ENCODE measurements at places on chromosomes 5 and 9.

DNA sequence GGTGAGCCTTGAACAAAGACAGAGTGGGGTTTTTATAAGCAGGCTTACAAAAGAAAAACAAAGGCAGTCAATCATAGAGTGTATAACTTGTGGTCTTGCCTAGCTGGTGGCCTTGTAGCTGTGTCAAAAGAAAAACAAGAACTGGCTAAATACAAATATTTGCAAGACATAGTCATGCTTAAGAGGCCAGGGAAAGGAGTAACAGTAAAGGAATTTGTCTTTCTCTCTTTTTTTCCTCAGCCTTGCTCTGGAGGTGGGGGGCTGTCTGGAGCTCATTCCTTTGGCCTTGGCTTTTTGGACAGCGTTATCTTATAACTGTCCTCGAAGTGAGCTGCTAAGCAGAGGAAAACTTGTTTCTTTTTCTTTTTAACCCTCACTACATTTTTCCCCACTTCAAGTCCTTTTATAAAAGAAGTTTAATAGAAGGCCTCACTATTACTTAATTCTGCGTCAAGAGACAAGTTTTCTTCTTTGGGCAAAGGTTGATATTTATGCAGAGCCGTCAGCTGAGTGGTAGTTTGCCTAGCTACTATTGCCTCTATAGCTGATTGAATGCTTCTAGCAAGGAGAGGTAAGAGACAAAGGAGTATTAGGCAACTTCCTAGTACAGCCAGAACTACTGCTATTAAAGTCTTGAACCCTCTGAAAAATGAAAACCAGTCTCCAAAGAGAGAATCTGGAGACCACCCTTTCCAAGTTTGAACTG, 14.3 kb downstream of the CEL start:
- DNase-seq = no peak

GRCh38 chr9:36964791-36965190, 69.3 kb downstream of the PAX5 start:
- DNase-seq = no peak

GRCh38 chr5:150622157-150622556, 18.3 kb upstream of the SYNPO start:
- DNase-seq = no peak

DNA sequence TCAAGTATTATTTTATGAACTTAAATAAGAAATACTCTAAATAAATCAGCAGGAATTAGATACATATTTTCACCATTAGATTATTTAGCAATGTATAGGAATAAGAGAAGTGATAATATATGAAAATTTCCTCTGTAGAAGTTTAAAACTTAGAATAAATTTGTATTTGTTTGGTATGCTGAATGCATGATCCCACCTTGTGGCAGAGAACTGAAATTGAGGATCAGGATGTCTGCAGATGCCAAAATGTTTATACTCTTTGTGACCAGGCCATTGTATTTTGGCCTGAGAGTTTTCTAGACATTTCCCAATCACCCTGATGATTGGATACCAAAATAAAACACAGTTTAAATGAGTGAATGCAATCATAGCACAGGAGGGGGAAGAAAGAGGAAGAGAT, 6.3 kb downstream of the TYRP1 start:
- DNase-seq = no peak

- peak; percentile 28 for DNase-seq
Measured at GRCh38 chr5:151094030-151094851, 13.4 kb upstream of the TNIP1 start.

GRCh38 chr5:168765086-168765550, 185.9 kb upstream of the PANK3 start:
- no peak for DNase-seq

DNA sequence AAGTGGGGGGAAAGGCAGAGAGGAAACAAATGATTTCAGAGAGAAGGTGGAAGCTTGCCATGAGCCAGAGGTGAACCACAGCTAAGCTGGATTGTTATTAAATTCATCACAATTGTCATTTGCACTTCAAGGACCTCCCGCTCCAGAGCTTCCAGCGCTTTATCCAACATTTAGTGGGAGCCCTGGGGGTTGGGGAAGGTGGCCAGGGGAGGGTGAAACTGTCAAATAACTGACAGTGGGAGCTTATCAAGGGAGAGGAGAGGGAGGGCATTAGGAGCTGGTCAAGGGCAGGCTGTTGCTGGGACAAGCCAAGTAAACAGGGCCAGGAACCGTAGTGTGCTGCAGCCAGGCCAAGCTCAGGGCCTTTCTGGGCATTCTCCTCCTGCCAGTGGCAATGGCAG, 71.5 kb downstream of the SIL1 start:
- no peak for DNase-seq

DNA sequence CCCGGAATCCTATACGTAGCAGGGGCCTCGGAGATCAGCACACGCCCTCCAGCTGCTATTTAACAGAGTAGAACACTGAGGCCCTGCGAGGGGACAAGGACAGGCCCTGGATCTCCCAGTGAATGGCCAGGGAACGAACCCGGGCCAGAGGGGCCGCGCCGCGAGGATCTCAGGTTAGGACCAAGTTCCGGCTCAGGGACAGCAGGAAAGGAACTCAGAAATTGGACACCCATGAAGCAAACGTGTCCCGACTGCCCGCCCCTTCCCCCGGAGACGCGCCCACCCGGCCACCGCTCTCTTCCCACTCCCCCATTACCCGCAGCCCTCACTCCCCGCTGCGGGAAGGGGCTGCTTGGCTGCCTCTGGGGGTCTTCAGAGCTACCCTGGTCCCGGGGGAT, 1.0 kb upstream of the FOXE1 start:
- DNase-seq = no peak

GRCh38 chr5:132473019-132473531, 17.5 kb downstream of the IRF1 start:
- DNase-seq = no peak

GRCh38 chr5:112951124-112951702, 25.4 kb upstream of the DCP2 start:
- DNase-seq = no peak

GRCh38 chr5:178340187-178340586, 107.6 kb upstream of the PHYKPL start:
- DNase-seq = no peak

DNA sequence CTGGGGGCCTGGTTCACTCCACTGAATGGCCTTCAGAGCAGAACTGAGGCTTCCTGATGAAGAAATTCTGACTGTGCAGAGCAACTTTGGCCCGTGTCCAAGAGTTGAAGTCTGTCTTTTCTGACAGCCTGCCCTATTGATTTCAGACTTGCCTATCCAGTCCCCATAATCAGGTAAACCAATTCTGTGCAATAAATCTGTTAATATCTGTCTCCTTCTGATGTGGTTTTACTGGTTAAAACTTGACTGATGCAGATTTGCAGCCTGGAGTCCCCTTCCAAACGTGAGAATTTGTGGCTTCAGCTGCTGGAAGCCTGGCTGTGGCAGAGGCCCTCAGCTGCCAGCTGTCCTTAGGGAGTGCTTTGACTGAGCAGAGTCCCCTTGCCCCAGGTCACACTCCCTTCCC, 283.9 kb upstream of the ANKRD55 start:
- no peak for DNase-seq

DNA sequence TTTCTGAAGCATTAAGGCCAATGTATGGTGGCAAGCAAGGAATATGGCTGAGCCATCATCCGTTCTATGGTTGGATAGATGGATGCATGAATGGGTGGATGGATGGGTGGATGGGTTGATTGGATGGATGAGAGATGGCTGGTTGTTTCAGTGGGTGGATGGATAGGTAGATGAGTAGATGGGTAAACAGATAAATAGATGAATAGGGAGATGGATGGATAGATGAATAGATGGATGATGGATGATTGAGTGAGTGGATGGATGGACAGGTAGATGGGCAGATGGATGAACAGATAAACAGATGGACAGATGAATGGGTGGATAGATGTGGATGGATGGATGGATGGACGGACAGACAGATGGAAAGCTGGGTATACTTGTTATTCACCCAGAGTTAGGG, 92.6 kb upstream of the ZNF618 start:
- DNase-seq = no peak

- no peak for DNase-seq
Measured at GRCh38 chr5:143494162-143494561, 90.7 kb upstream of the NR3C1 start.

DNA sequence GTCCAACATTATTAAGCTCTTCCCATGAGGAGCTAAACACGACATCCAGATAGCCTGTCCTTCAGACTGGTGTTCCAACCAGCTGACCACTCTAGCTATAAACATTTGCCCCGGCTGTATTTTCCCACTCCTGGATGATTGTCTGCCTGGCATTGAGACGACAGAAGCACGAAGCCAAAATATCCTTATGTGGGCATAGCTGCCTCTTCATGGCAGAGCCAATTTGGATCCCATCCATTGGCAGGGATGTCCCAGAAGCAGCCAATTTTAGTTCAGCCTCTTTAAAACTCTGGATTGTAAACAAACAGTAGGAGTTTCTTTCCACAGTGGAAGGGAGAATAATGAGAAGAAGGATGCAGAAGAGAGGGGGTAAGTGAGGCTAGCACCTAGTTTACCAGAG, 507.6 kb downstream of the CETN3 start:
- DNase-seq = no peak

- DNase-seq = no peak
Measured at GRCh38 chr9:105098370-105098769, 146.1 kb upstream of the SLC44A1 start.

GRCh38 chr9:136554870-136555269, 9.0 kb upstream of the NOTCH1 start:
- no peak for DNase-seq

- DNase-seq = no peak
Measured at GRCh38 chr9:20087481-20087880, 298.6 kb upstream of the SLC24A2 start.

DNA sequence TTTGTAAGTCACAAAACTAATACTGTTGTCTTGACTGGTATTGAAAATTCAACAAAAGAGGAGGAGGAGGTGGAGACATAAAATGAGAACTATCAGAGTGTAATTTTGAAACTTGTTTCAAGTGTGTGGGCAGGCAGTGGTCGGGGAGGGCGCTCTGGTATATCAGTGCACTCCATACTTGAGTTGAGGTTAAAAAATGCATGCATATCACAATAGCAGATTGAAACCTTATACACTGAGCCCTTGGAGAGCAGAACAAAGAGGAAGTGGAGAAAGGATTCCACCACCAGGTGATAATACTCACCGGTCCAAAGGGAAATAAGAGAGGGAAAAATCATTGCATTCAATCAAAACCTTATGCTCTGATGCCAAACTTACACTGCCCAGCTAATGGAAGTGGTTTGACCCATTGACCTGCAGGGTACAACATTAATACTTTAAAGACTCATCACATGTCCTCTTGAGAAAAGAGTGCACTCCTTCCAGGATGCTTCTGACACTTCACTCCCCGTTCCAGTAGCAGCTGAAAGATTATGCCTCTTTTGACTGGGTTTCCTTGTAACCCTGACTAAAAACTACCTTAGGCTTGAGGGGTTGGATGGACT, 79.5 kb upstream of the FAM169A start:
- DNase-seq = no peak

DNA sequence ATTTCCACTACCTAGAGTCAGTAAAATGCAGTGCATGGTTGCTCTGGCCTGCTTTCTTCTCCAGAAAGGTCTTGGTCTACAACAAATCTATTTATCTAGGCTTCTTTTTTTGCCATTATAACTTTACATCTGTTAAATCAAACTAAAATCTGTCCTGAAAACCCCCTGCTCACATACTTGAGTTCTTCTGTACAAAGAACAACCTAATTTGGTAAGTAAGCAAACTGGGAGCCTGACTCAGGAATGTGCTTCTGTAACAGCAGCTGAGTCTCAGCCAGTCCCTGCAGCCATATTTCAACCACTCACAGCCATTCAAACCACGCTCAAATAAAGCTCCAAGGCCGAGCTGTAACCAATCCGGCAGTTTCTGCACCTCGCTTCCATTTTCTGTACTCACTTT, 95.8 kb downstream of the PLPP1 start:
- no peak for DNase-seq

DNA sequence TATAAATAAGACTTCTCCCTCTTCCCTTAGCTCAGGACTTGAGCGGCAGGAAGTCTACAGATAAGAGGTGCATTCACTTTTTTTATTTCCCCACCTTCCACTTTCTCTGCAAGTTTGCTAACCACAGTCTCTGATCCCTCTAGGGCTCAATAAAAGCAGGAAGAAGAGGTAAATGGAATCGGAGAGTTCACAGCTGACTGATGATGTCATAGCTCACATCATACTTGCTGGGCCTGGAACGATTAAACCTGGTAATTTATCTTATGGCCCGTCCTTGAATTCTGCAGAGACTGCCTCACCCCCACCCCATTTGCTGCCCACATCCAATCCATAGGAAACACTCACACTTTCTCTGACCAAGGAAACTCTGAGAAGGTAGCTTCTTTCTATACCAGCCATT, 62.9 kb downstream of the DRD1 start:
- DNase-seq = no peak

DNA sequence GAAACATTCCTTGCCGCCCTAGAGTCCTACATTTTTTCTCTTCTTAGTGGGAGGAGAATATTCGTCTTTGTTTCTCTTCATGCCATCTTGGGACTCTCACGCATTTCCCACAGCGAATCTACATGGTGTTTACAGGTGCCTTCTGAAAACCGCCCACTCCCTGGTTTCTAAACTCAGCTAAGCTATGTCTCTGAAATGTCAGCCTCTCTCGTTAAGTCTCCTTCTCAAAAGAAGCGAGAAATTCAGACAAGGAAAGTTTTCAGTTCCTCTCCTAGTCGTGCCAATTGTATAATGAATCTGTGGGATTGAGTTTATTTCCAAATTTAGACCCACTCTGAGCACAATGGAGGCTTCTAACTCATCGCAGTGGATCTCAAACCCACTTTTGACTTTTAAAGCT, 186.8 kb upstream of the NFIB start:
- DNase-seq = no peak

DNA sequence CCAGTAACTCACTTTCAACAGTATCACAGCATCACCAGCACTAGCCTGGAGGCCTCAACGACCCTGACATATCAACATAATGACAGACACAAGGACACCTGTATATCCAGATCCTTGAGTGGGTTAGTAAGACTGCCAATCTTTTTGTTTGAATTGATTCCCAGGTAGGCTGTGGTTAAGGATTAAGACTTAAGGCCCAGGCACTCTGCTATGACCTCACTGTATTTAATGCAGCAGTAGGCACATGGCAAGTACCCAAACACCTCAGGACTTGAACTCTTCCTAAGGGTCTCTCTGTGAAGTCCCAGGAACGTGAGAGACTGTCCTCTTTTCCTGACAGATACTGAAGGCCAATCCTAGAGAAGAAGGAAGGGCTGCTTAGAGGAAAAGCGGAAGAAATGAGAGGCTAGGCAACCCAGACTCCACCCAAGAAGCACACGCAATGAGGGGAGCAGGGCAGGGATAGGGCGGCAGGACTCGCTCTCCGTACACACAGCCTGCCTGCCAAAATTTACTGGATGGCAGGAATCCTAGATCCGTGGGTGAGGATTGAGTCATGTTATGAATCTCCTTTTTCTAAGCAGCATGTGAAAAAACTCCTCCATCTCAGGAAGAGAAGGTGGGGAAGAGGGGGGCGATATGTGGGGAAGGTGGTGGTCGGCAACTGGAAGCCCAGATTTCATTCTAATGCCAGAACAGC, 93.4 kb downstream of the SIL1 start:
- DNase-seq = no peak

GRCh38 chr9:14064940-14065339, 249.0 kb downstream of the NFIB start:
- no peak for DNase-seq

GRCh38 chr5:138974227-138975063, 99.3 kb upstream of the LRRTM2 start:
- DNase-seq = no peak

GRCh38 chr9:38046661-38047300, 22.2 kb downstream of the SHB start:
- DNase-seq = no peak

GRCh38 chr5:173069671-173070070, 13.5 kb downstream of the CREBRF start:
- DNase-seq = no peak

GRCh38 chr9:15423231-15423985, 732 bp downstream of the SNAPC3 start:
- DNase-seq = peak; percentile 10
